MM.1S (cell line): ENCODE measurements at places on chromosomes 4 and X.

DNA sequence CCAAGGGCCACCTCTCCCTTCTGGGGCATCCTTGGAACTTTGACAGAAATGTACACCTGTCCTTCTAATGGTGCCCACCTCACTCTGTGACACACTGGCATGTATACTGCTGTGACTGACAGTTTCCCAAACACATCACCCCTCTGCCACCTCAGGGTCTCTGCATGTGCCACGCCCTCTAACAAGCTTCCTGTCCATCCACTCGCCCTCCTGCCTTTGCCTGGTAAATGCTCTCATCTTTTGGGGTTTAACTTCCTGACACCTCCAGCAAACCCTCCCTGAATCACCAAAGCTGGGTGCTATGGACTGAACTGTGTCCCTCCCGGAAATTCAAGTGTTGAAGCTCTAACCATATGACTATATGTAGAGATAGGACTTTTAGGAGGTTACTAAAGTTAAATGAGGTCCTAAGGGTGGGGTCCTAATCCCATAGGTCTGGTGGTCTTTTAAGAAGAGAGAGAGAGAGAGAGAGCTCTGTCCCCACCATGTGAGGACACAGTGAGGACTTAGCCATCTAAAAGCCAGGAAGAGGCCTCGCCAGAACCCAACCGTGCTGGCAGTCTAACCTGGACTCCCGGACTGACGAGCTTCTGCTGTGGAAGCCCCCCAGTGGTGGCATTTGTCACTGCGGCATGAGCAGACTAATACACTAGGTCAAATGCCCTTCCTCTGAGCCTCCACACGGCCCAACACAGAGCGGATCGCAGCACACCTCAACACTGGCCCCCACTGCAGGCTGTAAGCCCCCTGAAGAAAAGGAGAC is 95.6 kb downstream of the AFAP1 start:
- no peak overlapping the region for H3K27ac ChIP-seq
- no peak overlapping the region for H3K4me3 ChIP-seq
- peak; percentile 44 for DNase-seq
- no peaks in the 10 kb centered on the region for H3K36me3 ChIP-seq

DNA sequence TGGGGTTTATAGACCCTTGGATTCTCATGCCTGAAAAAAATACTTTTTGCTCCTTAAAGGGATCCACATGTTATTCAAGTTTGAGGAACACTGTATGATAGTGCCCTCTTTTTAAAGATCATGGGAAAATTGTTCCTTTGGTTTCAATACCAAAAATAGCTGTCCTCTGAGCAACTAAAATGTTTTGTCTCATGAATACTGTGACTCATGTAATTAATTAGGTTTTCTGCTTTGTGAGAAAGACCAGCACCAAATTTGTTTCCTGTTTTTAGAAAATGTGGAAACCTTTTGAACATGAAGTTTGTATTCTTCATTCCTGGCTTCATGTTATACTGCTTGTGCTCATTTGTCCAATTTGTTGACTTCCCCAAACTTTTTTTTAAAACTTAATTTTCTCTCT is 127.6 kb upstream of the SH3RF1 start:
- no peaks in the 10 kb centered on the region for H3K4me1 ChIP-seq
- H3K36me3 ChIP-seq: no peaks in the 10 kb centered on the region
- H3K27me3 ChIP-seq: no peaks in the 10 kb centered on the region
- no peak for DNase-seq

- H3K27ac ChIP-seq: no peak overlapping the region
- H3K4me1 ChIP-seq: peaks cover 5% of the 10 kb centered on the region; the same call in 1 of the 2 replicates
- peak overlapping the region; percentile 92; the same call in 1 of the 2 replicates for H3K4me3 ChIP-seq
- no peak for DNase-seq
- no peaks in the 10 kb centered on the region for H3K36me3 ChIP-seq
These were observed 777 bp upstream of the WDFY3 start for GRCh38 chr4:84967243-84967690.

DNA sequence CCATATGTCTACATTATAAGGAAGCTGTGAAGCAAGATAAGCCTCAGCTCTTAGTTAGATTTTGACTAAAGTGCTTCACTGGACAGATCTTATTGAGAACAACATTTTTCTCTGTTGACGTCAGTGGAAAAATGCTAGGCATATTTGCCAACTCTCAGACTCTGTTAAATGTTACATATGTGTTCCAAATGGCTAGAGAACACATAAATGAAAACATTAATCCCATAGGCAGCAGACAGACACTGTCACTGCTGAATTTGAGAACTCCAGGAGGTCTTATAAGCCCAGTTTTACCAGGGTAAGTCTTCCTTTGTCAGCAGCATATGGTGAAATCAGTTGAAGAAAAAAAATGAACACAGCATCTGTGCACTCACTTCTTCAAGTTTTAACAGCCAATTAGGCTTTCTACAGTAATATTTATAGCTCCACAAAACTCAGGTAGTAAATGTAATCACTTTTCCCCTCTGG is 186.9 kb downstream of the CAMK2D start:
- H3K4me3 ChIP-seq: no peak overlapping the region
- no peaks in the 10 kb centered on the region for H3K4me1 ChIP-seq
- H3K27ac ChIP-seq: no peak overlapping the region
- DNase-seq: no peak
- no peaks in the 10 kb centered on the region for H3K36me3 ChIP-seq

DNA sequence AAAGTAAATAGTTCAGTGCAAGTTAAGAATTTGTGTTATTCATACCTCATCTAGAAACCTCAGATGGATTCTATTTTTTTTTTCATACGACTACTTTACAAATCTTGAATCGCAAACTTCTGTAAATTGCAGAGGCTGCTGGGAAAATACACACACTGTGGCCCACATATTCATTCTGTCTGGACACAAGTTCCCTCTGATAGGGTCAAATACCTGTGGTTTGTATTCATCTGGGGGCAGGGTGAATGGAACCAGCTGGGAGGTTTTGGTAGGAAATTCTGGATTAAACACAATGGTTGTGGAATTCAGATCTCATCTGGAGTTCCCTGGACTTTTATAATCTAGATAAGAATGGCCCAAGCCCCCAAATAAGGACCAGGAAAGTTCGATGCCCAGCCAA is 56.2 kb downstream of the SPATA18 start:
- no peak for DNase-seq
- no peaks in the 10 kb centered on the region for H3K27me3 ChIP-seq
- H3K4me3 ChIP-seq: no peak overlapping the region
- H3K4me1 ChIP-seq: no peaks in the 10 kb centered on the region

DNA sequence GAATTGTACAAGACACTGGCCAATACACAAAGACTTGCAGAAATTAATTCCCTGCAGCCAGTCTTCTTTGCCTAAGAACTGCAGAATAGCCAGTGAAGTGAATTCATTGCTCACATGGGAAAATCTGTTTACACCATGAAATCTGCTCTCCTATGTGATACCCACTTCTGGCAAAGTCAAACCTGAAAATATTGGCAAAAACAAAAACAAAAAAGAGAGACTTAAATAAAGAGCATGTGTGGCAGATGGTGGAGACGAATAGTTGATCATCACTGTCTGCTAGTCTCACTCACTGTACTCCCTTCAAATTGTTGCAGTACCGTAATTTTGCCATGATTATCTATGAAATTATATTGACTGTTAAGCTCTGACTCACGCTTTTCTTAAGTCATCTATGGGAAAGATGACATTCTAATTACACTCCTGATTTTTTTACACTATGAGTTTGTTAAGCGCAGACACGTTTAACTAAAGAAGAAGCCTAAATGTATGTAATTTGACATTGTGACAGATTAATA is 406.8 kb downstream of the PCDH7 start:
- no peak overlapping the region for H3K27ac ChIP-seq
- H3K4me3 ChIP-seq: no peak overlapping the region
- DNase-seq: no peak
- H3K4me1 ChIP-seq: no peaks in the 10 kb centered on the region
- no peaks in the 10 kb centered on the region for H3K36me3 ChIP-seq
- H3K27me3 ChIP-seq: no peaks in the 10 kb centered on the region

- peaks cover 16% of the 10 kb centered on the region for H3K4me1 ChIP-seq
- H3K27me3 ChIP-seq: no peaks in the 10 kb centered on the region
- H3K4me3 ChIP-seq: no peak overlapping the region
- no peak for DNase-seq
These were observed 45.1 kb downstream of the DTHD1 start for GRCh38 chr4:36326476-36327029.

DNA sequence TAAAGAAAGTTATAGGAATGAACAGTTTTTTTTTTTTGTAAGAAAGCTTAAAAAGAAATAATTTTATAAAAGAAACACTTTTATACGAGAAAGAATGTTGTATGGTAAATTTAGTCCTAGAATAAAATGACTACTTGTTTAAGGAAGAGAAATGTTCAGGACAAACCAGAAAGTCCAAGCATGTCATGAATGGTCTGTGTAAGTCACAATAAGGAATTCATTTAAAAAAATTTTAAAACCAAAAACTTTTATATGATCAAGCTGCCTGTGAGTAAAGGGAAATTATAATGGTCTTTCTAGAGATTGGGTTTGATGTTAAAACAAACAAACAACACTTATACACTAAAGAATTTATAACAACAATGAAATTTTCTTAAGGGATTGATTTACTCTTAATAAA is 858.9 kb upstream of the PCDH7 start:
- H3K4me3 ChIP-seq: no peak overlapping the region
- no peaks in the 10 kb centered on the region for H3K36me3 ChIP-seq
- no peak for DNase-seq
- no peaks in the 10 kb centered on the region for H3K27me3 ChIP-seq
- no peaks in the 10 kb centered on the region for H3K4me1 ChIP-seq
- H3K27ac ChIP-seq: no peak overlapping the region

GRCh38 chrX:19343535-19344408 is at the start of gene PDHA1:
Gene PDHA1 (plus strand): TSS chrX:19343927. CDS start chrX:19344038, 111 bp downstream.
- peak within 1 kb of the TSS; percentile 34; the same call in 1 of the 2 replicates for H3K27ac ChIP-seq
- no peaks in the 10 kb centered on the region for H3K27me3 ChIP-seq
- peak; percentile 91 for DNase-seq

- no peak overlapping the region for H3K27ac ChIP-seq
- no peak overlapping the region for H3K4me3 ChIP-seq
- H3K27me3 ChIP-seq: no peaks in the 10 kb centered on the region
- no peaks in the 10 kb centered on the region for H3K36me3 ChIP-seq
- no peaks in the 10 kb centered on the region for H3K4me1 ChIP-seq
These were observed 79.2 kb downstream of the EFNB1 start for GRCh38 chrX:68908071-68908470.

- no peak for DNase-seq
- no peak overlapping the region for H3K27ac ChIP-seq
- no peaks in the 10 kb centered on the region for H3K27me3 ChIP-seq
- no peak overlapping the region for H3K4me3 ChIP-seq
- H3K4me1 ChIP-seq: no peaks in the 10 kb centered on the region
- no peaks in the 10 kb centered on the region for H3K36me3 ChIP-seq
These were observed 355.7 kb upstream of the NOCT start for GRCh38 chr4:138659812-138660316.

- DNase-seq: no peak
- H3K36me3 ChIP-seq: no peaks in the 10 kb centered on the region
- H3K27me3 ChIP-seq: 0 out of 2 replicates have a peak, but pooled peaks cover 6% of the 10 kb centered on the region
These were observed 8.4 kb upstream of the OPN1LW start for GRCh38 chrX:154135458-154136229.

DNA sequence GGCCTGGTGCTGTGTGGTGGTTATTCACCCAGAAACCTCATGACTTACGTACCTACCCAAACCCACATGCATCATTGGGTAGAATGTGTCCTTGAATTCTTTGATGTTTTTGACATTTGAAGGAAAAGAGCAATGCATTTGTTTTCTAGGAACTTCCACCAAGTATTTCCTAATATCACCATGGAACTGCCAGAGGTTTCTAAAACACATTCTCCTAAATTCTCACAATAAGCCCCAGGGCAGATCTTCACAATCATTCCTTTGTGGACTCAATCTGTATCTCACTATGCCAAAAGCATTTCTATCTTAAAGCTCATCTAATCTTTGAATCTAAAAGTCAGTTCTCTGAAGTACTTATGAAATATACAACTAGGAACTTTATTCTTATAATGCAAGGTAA is 8.3 kb upstream of the ODAM start:
- H3K36me3 ChIP-seq: no peaks in the 10 kb centered on the region
- H3K4me1 ChIP-seq: no peaks in the 10 kb centered on the region
- no peak for DNase-seq

DNA sequence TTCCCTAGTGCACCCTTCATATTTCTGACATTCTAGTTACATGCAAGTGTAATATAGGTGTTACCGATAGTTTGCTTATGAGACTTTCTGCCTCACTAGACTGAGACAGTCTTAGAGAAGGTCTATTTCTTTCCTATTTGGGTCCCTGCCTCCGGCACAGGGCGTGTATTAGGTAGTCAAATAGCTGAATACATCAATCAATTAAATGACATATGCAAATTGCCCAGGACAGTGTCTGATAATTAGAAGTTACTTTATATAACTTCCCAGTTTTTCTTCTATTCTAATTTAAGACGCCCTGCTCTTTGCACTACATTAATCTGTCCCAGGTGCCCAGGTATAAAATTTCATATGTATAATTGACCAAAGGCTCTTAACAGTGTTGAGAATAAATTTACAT is 264.2 kb downstream of the RAB28 start:
- H3K27me3 ChIP-seq: no peaks in the 10 kb centered on the region
- no peaks in the 10 kb centered on the region for H3K36me3 ChIP-seq

DNA sequence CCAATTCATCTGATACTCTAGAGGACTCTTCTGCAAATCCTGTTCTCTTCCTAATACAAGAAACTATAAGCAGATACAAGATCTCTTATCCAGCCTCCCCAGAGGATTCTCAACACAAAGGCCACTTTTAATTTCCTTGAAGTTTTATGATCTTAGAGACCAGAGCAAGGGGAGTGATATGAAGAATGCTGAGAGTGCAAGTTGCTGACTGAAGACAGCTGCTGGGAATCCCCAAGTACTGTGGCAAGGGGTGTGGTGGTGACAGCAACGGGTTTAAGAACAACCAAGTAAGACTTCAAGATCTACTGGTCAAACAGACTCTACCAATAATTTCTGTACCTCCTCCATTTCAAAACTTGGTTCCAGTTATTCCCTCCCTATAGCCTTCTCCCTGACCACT is 7.0 kb downstream of the AMMECR1 start:
- H3K27me3 ChIP-seq: no peaks in the 10 kb centered on the region
- no peak overlapping the region for H3K4me3 ChIP-seq
- H3K4me1 ChIP-seq: peaks cover 36% of the 10 kb centered on the region
- H3K36me3 ChIP-seq: no peaks in the 10 kb centered on the region

DNA sequence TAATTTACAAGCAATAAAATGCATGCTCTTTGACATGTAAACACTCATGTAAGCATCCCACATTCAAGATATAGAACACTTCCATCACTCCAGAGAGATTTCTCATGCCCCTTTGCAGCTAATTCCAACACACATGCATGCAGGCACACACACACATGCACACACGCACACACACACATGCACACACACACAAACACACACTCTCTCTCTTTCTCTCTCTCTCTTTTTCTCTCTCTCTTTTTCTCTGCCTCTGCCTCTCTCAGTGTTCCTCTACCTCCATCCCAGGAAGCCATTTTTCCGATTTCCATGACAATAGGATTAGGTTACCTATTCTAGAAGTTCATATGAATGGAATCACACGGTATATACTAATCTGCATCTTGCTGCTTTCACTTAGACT is 11.9 kb upstream of the SOD3 start:
- H3K27ac ChIP-seq: no peak overlapping the region
- no peak for DNase-seq
- no peaks in the 10 kb centered on the region for H3K4me1 ChIP-seq
- H3K27me3 ChIP-seq: no peaks in the 10 kb centered on the region
- H3K36me3 ChIP-seq: no peaks in the 10 kb centered on the region
- H3K4me3 ChIP-seq: no peak overlapping the region
